ENCODE measurements at places on chromosomes 3 and 15. TPM values are rescaled to one million over a fixed set of nuclear protein-coding genes. Genes with fewer than 3 reads are reported as not detected.

The CPNE9 gene
- total RNA-seq = not detected

The CLDN16 gene
- total RNA-seq = not detected

The FSD2 gene
- total RNA-seq = not detected

The GPR87 gene
- 0.97 TPM for total RNA-seq

The KCNMB3 gene
- total RNA-seq = 0.55 TPM

Measured in activated naive CD4-positive, alpha-beta T cell treated with anti-CD3 and anti-CD28 coated beads, Interleukin-2, amount 50 U/mL, for 72 hours (primary cell).